NCI-H1417 treated with DMSO at 0.1 percent for 48 hours (cell line): ENCODE measurements at places on chromosomes 2 and 18.

DNA sequence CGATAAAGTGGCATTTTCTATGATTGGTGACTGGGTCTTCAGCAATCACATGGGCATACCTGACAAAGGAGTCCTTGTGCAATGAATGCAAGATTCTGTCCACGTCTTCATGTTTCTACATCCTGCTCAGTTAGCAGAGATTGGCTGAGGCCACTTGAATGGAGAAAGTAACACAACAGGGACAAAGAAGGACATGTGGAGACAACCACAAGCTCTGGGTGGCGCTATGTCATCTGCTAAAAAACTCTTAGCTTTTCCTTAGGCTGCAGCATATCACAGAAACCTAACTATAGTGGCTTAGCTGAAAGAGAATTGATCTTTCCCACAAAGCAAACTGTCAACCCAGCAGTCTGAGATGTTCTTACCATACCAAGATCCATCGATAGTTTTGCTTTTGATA is 1109.7 kb downstream of the SOCS6 start:
- no peak for DNase-seq

DNA sequence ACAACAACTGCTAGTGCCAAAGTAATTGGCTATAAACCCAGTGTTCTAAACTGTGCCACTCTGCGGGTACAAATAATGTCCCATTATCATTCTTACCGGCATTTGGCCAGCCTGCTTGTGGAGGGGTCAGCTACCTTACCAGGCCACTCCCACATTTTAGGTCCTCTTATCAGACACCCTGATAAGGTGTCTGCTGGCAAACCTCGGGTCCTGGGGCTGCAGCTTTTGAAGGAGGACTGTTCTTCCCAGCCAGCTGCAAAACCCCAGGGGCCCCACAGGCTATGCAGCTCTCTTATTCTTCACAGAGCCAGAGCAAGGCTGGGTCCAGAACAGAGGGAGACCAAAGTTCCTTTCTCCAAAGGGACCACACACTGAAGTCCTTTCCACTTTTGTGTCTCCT is 258.0 kb upstream of the REV1 start:
- DNase-seq, result no peak

DNA sequence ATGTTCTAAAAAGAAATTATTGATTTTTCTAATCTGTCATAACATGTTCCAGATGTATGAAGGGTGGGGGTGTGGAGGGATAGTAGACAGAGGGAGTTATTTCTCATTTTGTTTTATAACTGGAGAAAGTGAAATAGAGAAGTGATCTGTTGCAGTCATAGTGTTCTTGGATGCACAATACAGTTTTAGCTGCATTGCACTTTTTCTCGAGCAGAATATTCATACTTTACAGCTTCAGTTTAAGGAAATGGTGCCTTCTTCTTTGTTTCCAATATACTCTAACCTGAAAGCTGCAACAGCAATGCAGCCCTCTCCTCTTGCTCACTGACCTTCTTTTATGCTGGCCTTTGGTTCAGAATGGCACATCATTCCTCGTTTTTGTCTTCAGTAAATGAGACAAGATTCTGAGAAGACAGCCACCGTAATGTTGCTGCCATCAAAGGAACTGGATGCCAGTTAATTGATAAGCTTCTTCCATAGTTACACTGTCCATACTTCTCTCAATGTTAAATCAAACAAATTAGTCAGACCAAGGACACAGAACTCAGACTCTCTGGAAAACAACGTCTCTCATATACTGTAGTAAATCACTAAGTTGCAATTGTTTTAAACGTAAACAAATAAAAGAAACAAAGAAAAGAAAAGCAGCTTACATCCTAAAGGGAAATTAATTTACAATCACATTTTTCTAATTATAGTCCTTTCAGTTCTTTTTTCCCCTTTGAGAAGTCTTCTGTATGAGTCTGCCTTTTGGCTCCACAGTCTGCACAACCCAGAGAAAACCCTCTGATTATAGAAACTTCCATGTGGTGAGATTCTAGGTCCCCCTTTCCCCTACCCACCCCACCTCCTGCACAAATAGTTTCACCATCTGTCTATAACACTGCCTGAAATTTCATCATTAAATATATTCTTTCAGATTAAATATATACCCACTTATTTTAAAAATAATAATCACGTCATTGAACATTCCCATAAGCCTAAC is 97.4 kb upstream of the UGP2 start:
- DNase-seq, result no peak

DNA sequence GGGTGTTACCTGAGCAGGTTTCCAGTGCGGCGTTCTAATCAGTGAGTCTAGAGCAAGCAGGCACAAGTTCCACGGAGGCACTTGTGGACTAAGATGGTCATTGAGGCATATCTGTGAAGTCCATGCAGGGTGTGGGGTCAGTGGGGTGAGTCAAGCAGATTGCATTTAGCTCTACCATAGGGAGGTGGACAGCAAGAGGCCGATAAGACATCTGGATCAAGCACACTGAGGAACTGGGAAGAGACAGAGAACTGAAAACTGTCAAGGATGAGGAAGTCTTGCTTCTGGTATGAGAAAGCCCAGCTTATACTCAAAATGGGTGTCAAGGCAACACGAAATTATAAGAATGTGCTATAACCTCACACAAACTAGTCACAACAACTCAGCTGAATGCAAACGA is 61.2 kb upstream of the SLC39A10 start:
- DNase-seq, result no peak

DNA sequence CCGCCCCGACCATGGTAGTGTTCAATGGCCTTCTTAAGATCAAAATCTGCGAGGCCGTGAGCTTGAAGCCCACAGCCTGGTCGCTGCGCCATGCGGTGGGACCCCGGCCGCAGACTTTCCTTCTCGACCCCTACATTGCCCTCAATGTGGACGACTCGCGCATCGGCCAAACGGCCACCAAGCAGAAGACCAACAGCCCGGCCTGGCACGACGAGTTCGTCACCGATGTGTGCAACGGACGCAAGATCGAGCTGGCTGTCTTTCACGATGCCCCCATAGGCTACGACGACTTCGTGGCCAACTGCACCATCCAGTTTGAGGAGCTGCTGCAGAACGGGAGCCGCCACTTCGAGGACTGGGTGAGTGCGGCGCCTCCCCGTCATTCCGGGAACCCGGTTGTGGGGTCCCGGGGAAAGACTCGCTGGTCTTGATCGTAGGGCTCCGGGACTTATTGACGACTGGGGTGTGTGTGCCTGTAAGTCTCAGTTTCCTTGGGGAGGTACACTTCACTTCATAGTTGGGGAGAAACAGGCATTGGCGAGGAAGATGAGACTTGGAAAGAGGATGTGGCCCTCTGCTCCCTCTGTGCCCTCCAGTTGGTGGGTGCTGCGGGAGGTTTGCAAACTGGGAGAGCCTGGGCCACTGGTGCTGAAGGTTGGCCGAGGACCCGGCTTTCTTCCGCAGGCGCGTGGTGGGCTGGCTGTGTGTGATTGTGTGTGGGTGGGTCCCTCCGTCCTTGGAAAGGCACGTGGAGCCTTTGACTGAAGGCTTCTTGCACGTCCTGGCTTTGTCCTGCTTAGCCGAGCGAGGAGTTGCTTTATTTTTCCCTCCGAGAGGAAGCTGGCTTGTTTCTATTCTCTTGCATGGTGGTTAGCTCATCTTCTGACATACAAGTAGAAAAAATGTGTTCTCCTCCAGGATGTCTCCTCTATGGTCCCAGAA is 886 bp downstream of the PRKCE start:
- DNase-seq, result no peak

- DNase-seq, result no peak
Observed at GRCh38 chr2:3483986-3484960, 35.1 kb downstream of the ADI1 start.

DNA sequence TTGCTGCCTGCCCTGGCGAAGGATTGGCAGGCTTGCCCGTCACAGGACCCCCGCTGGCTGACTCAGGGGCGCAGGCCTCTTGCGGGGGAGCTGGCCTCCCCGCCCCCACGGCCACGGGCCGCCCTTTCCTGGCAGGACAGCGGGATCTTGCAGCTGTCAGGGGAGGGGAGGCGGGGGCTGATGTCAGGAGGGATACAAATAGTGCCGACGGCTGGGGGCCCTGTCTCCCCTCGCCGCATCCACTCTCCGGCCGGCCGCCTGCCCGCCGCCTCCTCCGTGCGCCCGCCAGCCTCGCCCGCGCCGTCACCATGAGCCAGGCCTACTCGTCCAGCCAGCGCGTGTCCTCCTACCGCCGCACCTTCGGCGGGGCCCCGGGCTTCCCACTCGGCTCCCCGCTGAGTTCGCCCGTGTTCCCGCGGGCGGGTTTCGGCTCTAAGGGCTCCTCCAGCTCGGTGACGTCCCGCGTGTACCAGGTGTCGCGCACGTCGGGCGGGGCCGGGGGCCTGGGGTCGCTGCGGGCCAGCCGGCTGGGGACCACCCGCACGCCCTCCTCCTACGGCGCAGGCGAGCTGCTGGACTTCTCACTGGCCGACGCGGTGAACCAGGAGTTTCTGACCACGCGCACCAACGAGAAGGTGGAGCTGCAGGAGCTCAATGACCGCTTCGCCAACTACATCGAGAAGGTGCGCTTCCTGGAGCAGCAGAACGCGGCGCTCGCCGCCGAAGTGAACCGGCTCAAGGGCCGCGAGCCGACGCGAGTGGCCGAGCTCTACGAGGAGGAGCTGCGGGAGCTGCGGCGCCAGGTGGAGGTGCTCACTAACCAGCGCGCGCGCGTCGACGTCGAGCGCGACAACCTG is at the start of gene DES:
Gene DES, plus strand, starts transcription at position 223 of the 857 bp plus-strand sequence. Its CDS starts 86 bp downstream, at position 309.
- no peak for DNase-seq

GRCh38 chr2:135664623-135665068 is 77.0 kb upstream of the UBXN4 start:
- no peak for DNase-seq

DNA sequence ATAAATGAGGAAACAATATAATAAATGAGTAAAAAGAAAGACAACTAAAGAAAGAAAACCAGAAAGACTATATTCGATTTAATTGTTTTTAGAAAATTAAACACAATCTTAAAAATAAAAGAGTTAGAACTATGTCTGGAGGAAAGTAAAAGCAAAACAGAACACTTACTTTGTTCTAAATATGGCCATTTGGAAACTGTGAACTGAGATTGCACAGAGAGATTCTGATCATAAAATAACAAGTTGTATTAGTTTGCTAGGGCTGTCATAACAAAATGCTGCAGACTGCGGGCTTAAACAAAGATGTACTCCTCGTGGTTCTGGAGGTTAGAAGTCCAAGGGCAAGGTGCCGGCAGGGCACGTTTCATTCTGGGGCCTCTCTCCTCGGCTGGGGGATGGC is 128.1 kb upstream of the AQP4 start:
- no peak for DNase-seq

DNA sequence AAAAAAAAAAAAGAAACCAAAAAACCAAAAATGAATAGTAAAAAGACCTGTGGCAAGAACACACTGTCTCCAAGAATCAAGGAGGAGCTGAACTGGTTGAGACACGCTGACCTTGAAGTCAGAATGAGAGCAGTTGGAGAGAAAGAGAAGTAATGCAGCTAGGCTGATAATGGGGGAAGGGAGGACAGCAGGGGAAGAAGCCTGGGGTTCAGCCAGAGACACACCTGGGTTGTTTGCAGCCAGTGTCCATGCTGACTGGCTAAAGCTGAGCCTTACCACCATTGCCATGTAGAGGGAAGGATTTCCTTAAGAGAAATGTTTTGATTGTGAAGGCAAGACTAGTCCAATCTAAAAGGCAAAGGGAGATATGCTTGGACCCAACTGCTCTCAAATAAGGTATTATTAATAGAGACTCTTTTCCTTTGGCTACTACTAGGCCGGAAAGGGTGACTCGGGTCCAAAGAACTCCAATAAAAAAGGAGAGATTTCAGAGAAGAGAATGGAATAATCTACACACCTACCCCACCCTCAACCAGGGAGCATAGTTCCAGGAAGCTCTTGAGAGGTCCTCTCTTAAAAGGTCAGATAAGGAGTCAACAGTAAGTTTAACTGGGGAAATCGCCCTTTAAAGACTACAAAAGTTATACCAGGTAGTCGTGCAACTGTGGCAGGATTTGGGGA is 25.2 kb upstream of the REL start:
- no peak for DNase-seq

DNA sequence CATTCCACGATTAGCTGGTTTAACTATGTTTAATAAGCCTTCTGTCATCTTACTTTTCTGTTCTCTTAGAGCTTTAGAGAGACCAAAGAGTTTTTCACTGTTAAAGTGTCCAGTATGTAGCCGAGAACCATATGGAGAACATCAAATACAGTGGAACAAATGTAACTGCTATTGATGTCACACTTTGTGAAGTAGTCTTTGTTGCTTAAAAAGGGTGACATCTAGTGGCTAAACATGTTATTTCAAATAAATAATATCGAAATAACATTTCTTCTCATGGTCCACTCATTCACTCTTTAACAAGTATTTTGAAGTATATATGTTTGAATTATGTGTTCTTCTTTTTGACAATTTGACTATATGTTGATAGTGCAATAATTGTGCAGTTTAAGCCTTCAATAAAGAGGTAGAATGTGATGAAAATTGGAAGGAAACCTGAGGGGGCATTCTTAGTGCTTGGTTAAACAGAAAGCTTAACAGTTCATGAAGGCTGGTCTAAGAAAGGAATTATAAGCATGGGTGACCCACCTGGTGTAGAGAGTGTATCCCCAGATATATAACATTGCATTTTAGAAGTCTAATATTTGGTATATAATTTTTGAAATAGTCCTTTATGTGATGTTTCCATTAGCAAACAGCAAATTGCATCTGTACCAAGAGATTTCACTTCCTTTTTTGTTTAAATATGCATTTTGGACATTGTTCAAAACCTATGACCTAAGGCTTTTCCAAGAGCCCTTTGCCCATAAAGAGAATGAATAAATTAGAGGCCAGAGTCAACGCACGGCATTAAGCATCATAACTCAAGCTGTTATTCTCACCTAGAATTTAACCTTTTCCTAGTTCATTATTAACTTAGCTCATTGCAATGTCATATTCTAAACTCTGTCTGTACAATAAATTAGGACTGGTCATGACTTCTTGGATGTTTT is 112.1 kb downstream of the KYNU start:
- no peak for DNase-seq

DNA sequence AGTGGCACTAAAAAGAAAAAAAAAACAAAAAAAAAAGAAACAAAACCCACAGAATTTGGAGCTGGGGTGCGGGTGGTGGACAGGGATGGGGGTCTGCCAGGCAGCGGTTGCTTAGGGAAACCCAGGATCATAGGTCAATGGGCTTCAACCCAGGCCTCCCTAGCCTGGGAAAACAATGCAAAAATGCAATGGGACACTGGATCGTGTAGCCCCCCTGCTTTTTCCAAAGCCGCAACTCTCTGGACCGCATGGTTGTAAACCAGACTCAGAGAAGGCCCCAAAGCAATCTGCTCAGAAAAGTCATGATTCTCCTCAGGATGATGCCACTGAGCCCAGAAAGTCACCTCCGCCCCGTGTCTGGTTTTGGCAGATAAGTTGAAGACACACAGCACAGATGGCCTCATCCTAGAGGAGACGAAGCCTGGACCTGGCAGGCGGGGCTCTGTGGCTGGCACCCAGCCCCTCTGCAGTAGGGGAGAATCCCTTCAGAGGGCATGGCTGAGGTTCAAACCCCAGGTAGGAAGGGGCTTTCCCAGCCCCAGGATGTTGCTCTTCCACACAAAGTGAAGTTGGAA is 5.1 kb downstream of the DLX2 start:
- DNase-seq, result no peak

GRCh38 chr2:118791483-118791882 is 56.0 kb downstream of the EN1 start:
- DNase-seq, result no peak

- no peak for DNase-seq
Observed at GRCh38 chr2:22382479-22383169, 1002.4 kb upstream of the KLHL29 start.

GRCh38 chr18:36680042-36680441 is 148.8 kb downstream of the TPGS2 start:
- DNase-seq, result no peak

GRCh38 chr2:86625096-86625495 is 1.4 kb upstream of the RNF103 start:
- no peak for DNase-seq
